ENCODE measurements at places on chromosomes 3 and 15.

- DNase-seq: no peak
These were observed 246.5 kb downstream of the MYRIP start for GRCh38 chr3:40055956-40056355.

DNA sequence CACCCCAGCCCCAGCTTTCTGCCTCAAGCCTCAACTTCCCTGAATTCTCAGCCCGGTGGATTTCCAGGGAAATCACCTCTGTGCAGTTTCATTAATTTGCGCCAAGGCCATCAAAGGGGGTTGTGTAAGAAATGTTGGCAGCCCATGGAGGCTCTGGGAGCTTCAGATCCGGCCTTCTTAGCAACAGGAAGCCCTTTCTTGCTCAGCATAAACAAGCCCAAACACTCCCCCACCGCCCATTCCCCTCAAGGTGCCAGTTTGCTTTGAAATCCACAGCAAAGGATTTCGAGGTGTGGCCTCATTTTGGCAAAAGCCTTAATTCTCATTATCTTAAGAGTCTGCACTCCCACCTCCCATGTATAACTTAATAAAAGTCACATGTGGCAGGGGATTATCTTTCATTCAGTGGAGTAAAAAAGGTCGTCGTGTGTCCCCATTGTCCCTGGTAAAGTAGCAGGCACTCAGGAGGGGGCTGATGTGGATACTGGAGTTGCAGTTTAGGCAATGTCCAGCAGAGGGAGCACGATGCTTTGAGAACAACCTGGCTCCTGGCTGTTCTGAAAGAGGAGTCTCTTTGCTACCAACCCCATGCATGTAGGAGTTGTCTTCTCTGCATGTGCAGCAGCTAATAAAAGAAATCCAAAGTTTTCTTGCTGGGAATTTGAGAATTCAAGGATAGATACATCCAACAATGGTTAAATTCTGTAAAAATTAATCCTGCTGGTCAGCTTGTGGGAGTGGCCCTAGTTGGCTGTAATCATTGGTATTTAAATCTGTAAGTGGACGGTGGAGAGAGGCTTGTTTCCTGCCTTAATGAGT lies 39.5 kb downstream of the EBLN2 start:
- DNase-seq: peak; percentile 76

- no peak for DNase-seq
These were observed 76.1 kb upstream of the ACAD9 start for GRCh38 chr3:128803307-128803706.

DNA sequence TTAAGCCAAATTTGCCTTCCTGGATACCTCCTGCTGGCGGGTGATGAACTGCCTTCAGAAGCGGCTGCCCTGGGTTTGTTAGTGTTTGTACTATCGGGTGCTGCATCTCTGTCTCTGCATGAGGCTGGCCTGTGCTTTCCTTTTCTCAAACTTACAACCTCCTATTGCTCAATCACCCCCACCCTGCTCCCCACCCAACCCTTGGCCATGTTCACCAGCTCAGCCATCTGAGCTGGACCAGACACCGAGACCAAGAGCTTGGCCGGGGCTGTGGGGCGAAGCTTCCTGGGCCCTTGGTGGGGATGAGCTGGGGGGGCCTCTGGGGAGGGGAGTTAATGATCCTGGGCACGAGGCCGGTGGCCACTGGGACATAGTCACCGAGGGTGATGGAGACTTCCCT lies 16.8 kb upstream of the FBLN2 start:
- DNase-seq: no peak

- DNase-seq: no peak
These were observed 89.4 kb upstream of the ANKRD34C start for GRCh38 chr15:79193103-79193502.

DNA sequence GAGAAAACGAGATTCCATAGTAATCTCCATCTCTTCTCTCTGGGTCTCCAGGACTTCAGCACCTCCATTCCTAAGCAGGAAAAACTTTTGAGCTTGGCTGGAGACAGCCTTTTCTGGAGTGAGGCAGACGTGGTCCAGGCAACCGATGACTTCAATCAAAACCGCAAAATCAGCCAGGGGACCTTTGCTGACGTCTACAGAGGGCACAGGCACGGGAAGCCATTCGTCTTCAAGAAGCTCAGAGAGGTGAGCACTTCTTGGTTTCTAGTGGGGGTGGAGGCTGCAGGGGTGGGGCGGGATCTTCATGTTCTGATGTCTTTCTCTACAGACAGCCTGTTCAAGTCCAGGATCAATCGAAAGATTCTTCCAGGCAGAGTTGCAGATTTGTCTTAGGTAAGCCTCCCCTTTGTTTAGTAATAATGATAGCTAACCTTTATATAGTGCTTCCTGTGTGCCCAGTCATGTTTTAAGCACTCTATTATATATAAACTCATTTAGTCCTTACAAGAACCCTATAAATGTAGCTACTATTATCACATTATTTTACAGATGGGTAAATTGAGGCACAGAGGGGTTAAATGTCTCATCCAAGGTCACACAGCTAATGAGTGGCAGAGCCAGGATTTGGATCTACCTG lies 35.0 kb upstream of the TATDN2 start:
- no peak for DNase-seq

- DNase-seq: peak; percentile 35
These were observed 37.9 kb downstream of the RPL39L start for GRCh38 chr3:187101184-187102072.

GRCh38 chr3:37813403-37813802 lies 48.3 kb upstream of the CTDSPL start:
- DNase-seq: no peak

- no peak for DNase-seq
These were observed 372.7 kb downstream of the SHQ1 start for GRCh38 chr3:72475258-72476138.

DNA sequence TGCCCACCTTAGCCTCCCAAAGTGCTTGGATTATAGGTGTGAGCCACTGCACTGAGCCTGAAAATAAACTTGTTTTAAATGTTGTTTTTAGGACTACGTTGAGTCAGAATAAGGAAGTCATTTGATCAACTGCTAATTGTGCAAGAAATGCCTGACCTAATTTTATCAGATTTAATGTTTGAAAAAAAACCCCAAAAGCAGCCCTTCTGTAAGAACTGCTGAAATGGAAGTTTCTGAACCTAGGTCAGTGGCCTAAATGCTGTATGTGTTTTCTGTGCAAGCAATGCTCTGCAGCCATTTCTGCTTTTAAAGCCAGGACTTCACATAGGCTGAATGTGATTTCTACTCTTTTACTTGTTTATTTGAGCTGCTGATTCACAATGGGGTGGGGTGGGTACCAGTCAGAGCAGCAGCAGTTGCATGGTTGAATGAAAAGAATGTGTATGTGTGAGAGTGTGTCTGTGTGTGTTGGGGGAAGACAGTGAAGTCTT lies 6.6 kb downstream of the GPX1 start:
- DNase-seq: no peak

Data from activated T-cell treated with anti-CD3 and anti-CD28 coated beads for 24 hours (primary cell).